K562 (cell line): ENCODE measurements at places on chromosomes 5 and 9. TPM values are rescaled to one million over a fixed set of nuclear protein-coding genes. Genes with fewer than 3 reads are reported as not detected.
A peak's percentile ranks its signal among the peaks of the same experiment; 100 is the strongest.

The SH3RF2 gene
- 0.07 TPM in 1 of 2 replicates, not detected in the other for total RNA-seq

The JAK2 gene
- total RNA-seq: 16.5 and 18.5 TPM in 2 replicates

GRCh38 chr9:87497604-87498045 lies at the start of gene DAPK1:
Gene DAPK1 (plus strand): TSS chr9:87497867. CDS start chr9:87499078, 1,211 bp downstream.
- peaks cover 21% of the 10 kb centered on the region; the same call in 2 of the 3 replicates for H3K4me1 ChIP-seq
- DNase-seq: peak; percentile 77
- peaks cover 26% of the 10 kb centered on the region; the same call in 1 of the 3 replicates for H3K36me3 ChIP-seq
- H3K4me3 ChIP-seq: peak within 1 kb of the TSS; percentile 50
- no peaks in the 10 kb centered on the region for H3K27me3 ChIP-seq

DNA sequence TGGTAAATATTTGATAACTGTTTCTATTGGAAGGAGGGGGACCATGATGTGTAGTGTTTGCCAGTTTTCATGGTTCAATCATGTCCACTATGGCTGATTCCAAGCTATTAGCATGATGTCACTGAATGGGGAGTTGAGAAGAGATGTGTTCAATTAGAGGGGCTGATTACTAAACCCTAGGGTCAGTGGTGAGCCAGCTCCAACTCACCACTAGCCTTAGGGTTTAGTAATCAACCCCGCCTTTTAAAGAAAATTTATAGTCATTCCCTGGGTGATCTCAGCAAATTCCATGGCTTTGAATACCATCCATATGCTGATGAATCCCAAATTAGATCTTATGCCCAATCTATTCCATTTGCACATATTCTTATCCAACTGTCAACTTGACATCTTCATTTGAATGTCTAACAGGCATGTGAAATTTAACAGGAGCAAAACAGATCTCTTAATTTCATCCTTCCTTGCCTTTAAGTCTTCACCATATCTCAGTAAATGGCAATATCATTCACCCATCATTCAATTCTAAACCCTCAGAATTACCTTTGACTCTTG lies 98.8 kb downstream of the GCNT1 start:
- no peak overlapping the region for H3K27ac ChIP-seq
- no peaks in the 10 kb centered on the region for H3K4me1 ChIP-seq
- DNase-seq: no peak
- no peaks in the 10 kb centered on the region for H3K27me3 ChIP-seq

DNA sequence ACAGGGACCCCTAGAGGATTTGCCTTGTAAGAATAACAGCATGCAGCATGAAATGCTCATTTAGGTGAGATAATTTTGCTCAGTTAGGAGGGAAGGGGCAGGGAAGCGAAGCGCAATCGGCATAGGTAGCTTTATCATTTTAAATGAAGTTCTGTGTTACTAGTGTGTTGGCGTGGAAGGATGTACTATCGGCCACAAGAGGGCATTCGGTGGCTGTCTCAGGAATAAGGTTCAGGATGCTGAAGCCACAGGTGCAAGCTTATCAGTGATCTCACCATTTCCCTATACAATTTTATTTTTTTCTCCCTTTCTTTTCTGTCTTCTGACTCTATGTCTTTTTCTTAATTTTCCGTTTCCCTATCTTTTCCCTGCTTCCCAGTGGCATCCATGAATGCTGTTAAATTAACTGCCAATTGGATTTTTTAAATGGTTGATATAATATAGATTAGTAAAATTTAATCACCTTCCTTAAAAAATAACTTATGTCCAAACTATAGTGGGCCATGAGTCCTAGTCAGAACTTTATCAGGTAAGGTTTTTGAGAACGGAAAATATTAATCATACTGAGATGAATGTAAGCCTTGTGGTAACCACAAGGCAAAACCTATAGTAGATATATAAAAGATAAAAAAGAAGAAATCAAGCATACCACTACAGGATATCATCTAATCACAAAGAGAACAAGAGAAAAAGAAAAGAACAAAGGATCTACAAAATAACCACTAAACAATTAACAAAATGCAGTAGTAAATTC lies 1.2 kb upstream of the INSL6 start:
- H3K27ac ChIP-seq: no peak overlapping the region
- H3K36me3 ChIP-seq: no peaks in the 10 kb centered on the region
- H3K27me3 ChIP-seq: no peaks in the 10 kb centered on the region
- H3K4me3 ChIP-seq: no peak overlapping the region
